ENCODE measurements at places on chromosomes 3 and 15.

- DNase-seq, result no peak
Measured at GRCh38 chr3:70880421-70880820, 568.0 kb upstream of the MDFIC2 start.

- no peak for DNase-seq
Measured at GRCh38 chr3:187967993-187968392, 186.0 kb upstream of the LPP start.

DNA sequence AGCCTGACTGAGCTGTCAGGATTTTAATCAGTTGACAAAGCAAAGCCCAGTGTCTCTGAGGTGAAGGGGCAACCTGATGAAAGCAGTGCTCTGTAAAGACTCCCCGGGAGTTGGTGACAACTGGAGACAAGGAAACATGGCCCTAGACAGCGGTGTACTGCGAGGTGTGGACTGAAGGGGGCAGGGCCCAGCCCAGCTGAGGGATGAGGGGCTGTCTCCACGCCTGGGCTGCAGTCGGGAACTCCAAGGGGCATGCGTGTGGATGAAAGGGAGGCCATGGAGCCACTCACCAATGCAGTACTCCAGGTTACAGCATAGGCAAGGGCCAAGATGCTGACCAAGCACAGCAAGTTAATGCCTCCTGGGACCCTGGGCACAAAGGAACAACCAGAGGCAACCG lies 45.1 kb downstream of the SCAP start:
- no peak for DNase-seq

- no peak for DNase-seq
Measured at GRCh38 chr3:35670408-35670965, 31.2 kb downstream of the ARPP21 start.

- no peak for DNase-seq
Measured at GRCh38 chr3:30302027-30302426, 304.4 kb upstream of the TGFBR2 start.

Data from fibroblast of skin of scalp (primary cell).